ENCODE measurements at places on chromosomes 1 and 21.

DNA sequence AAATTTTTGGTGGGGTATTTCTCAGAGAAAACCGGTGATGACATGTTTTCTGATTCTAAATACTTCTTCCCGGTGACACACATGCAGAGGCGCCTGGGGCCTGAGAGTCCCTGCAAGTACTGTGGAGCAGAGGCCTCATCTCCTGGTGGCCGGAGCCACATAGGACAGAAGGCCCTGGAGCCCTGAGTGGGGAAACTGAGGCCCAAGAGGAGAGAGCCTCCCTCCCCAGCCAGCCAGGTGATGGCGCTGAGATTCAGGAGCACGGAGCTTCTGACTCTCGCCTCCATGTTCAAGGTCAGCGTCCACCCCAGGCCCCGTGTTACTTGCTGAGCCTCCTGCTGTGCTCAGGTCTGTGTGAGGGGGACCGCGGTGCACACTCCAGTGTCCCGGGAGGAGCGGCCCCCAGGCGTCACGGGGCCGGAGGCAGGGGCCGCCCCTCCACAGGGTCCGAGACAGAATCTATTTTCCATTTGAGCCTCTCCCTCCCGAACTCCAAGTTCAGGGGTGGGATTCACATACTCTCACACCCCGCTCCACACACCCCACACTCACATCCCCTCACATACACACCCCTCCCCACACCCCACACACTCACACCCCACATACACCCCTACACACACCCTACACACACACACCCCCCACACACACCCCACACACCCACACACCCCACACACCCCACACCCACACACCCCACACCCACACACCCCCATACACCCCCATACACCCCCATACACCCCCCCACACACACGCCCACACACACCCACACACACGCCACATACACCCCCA lies 43.8 kb downstream of the SLX9 start:
- no peak for DNase-seq

- DNase-seq, result no peak
Measured at GRCh38 chr1:31765516-31765915, 1.4 kb upstream of the ADGRB2 start.

DNA sequence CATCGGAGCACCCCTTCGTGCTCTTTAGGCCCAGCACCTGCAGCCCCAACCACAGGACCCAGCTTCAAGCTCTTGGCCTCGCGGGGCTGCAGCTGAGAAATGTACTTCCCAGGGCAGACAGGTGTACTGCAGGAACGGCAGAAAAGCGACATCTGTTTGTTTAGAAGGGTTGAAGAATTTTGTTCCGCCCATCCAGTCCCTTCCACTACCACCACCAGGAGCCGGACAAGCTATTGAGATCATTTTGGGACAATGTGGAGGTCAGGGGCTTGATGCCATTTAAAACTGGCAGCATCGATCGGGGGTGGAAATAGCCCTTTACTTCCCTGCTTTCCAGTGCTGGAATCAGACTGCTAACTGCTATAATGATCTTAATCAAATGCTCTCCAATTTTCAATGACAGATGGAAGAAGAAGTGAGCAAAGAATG lies 1.7 kb downstream of the SERTAD4 start:
- no peak for DNase-seq

DNA sequence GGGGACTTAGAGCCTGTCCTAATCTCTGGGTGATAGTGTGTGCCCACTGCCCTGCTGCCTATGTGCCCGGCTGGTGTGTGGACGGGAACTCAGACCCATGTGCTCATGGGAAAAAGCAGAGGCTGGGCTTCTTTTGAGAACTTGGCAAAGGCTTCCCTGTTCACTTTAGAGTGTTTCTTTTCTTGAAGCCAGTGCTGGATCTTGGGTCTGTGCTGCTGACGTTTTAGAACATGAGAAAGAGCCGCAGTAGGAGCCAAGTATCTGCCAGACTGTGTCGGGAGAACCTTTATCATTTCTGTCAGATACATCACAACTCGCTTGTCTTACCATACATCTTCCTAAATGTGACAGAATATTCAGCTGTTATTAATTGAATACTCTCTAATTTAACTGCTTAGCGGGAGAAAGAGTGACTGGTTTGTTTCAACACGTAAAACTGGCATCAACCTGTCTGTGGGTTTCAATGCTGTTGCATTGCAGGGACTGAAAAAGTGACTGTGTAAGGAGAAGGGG lies 195.2 kb downstream of the PBX1 start:
- DNase-seq, result no peak

GRCh38 chr1:219940707-219941106 lies 12.3 kb upstream of the SLC30A10 start:
- no peak for DNase-seq

GRCh38 chr1:103459346-103459745 lies 66.2 kb upstream of the RNPC3 start:
- DNase-seq, result no peak
